Aorta (tissue), 5 donors: ENCODE measurements at places on chromosomes 2 and 18. TPM values are rescaled to one million over a fixed set of nuclear protein-coding genes. Genes with fewer than 3 reads are reported as not detected.

DNA sequence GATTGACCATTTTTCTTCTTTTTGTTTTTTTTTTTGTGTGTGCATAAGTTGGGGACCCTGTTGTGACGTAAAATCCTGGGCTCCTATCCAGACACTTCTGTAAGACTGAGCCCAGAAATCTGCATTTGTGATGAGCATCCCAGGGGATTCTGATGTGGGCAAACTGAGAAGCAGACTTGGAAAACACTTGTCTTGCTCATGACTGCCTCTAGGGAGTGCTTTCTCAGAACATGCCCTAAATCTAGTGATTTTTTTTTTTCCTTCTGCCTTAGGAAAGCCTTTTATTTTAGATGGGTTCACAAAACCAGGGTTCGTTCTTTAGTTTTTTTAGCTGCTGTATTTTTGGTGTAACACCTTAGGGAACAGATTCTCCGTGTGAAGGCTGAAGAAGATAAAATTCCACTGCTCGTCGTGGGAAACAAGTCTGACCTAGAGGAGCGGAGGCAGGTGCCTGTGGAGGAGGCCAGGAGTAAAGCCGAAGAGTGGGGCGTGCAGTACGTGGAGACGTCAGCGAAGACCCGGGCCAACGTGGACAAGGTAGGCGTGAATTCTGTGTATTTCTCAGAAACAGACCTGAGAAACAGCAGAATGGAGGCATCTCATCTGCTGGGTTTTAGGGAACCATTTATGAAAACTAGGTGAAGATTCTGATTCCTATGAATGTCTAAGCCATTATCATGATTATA lies 36.7 kb downstream of the RALB start:
- H3K36me3 ChIP-seq = peaks cover 4% of the 10 kb centered on the region
- no peaks in the 10 kb centered on the region for H3K27me3 ChIP-seq
- DNase-seq = no peak
- H3K4me3 ChIP-seq = no peak overlapping the region

Gene VWA3B
- 1.1 TPM for polyA plus RNA-seq

DNA sequence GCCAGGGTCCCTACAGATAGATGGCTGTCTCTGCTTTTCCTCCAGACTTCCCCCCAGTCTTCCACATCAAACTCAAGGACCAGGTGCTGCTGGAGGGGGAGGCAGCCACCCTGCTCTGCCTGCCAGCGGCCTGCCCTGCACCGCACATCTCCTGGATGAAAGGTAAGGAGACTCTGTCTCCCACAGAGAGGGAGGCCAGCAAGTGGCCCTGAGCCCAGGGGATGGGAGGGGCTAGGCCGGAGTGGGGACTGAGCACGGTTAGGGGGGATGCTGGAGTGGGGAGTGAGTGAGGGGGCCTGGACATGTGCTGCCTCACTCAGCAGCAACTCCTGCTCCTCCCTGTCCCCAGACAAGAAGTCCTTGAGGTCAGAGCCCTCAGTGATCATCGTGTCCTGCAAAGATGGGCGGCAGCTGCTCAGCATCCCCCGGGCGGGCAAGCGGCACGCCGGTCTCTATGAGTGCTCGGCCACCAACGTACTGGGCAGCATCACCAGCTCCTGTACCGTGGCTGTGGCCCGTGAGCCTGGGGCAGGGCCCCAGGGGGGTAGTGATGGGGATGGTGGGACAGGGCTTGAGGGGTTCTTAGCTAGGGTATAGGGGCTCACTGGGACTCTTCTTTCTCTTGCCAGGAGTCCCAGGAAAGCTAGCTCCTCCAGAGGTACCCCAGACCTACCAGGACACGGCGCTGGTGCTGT lies 10.4 kb upstream of the GMPPA start:
- no peaks in the 10 kb centered on the region for H3K4me1 ChIP-seq
- H3K27ac ChIP-seq = no peak overlapping the region
- H3K4me3 ChIP-seq = no peak overlapping the region
- H3K36me3 ChIP-seq = no peaks in the 10 kb centered on the region
- no peak for DNase-seq

GRCh38 chr2:96977631-96978195 lies 8.7 kb downstream of the FAM178B start:
- H3K4me1 ChIP-seq = no peaks in the 10 kb centered on the region
- no peak overlapping the region for H3K4me3 ChIP-seq
- no peak for DNase-seq
- no peaks in the 10 kb centered on the region for H3K27me3 ChIP-seq
- H3K27ac ChIP-seq = no peak overlapping the region

GRCh38 chr2:70779911-70780545 lies 10.4 kb downstream of the FIGLA start:
- no peaks in the 10 kb centered on the region for H3K4me1 ChIP-seq
- H3K27me3 ChIP-seq = no peaks in the 10 kb centered on the region
- H3K27ac ChIP-seq = no peak overlapping the region
- no peak overlapping the region for H3K4me3 ChIP-seq
- no peaks in the 10 kb centered on the region for H3K36me3 ChIP-seq
- no peak for DNase-seq

- DNase-seq = no peak
- H3K27ac ChIP-seq = no peak overlapping the region
- no peaks in the 10 kb centered on the region for H3K36me3 ChIP-seq
Observed at GRCh38 chr2:145096582-145096981, 576.7 kb upstream of the ZEB2 start.

GRCh38 chr2:169119851-169120250 lies 50.5 kb downstream of the DHRS9 start:
- no peak overlapping the region for H3K4me3 ChIP-seq
- H3K4me1 ChIP-seq = no peaks in the 10 kb centered on the region
- no peak overlapping the region for H3K27ac ChIP-seq
- no peak for DNase-seq

DNA sequence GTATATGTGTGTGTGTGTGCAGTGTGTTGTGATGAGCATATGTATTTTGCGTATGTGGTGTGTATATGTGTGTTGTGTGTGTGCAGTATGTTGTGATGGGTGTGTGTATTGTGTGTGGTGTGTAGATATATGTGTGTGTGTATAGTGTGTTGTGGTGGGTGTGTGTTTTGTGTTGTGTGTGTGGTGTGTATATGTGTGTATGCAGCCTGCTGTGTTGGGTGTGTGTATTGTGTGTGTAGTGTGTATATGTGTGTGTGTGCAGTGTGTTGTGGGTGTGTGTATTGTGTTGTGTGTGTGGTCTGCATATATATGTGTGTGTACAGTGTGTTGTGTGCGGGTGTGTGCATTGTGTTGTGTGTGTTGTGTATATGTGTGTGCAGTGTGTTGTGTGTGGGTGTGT lies 23.9 kb downstream of the ACKR3 start:
- no peak for DNase-seq
- no peaks in the 10 kb centered on the region for H3K27me3 ChIP-seq
- H3K4me3 ChIP-seq = no peak overlapping the region
- no peaks in the 10 kb centered on the region for H3K4me1 ChIP-seq
- no peaks in the 10 kb centered on the region for H3K36me3 ChIP-seq

- no peak overlapping the region for H3K27ac ChIP-seq
- peaks cover 14% of the 10 kb centered on the region for H3K4me1 ChIP-seq
- H3K4me3 ChIP-seq = no peak overlapping the region
- no peaks in the 10 kb centered on the region for H3K27me3 ChIP-seq
Observed at GRCh38 chr2:9217838-9218770, 11.5 kb downstream of the ASAP2 start.

- no peak within 1 kb of the TSS for H3K27ac ChIP-seq
- H3K4me3 ChIP-seq = no peak within 1 kb of the TSS
- no peaks in the 10 kb centered on the region for H3K27me3 ChIP-seq
Observed at GRCh38 chr2:240140511-240140910, at the start of gene OTOS. Gene OTOS (minus strand): TSS chr2:240140658. CDS start chr2:240140326, 332 bp downstream.

- H3K27me3 ChIP-seq = no peaks in the 10 kb centered on the region
- DNase-seq = no peak
- H3K27ac ChIP-seq = no peak overlapping the region
- H3K36me3 ChIP-seq = no peaks in the 10 kb centered on the region
Observed at GRCh38 chr2:54107903-54108615, 7.4 kb upstream of the ACYP2 start.
